ENCODE measurements at places on chromosomes 3 and 15.

DNA sequence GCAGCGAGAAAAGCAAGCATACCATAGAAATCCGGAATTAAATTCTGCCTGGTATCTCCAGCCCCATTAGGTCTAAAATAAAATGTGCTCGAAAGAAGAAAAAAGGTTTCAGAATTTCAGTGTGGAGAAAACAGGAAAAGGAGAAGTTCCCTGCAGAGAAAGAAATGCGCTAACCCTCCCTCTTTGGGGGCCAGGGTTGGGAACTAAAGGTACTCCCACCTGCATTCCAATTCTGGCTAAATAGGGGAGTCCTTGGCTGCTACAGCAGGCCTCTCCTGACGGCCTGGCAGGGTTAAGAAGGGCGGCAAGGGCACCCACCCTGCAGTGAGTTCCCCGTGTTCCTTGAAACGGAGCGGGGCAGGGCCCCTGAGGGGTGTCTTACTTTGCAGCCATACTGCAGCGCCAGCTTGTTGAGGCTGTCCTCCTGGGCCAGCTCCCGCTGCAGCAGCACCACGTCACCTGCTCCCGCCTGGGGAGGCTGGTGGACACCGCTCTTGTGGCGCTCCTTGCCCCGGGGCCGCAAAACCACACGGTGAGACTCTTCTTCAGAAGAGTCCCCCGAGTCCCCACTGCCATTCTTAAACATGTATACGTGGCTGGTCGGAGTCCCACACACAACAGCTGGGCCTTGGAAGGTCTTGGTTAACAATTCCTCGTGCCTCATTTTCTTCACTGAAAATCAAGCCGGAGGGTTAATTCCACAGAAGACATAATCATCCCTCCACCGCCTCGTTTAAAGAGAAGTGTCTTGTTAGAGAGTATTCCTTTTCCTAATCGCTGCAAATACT lies 1.7 kb downstream of the LYSMD4 start:
- DNase-seq = no peak

DNA sequence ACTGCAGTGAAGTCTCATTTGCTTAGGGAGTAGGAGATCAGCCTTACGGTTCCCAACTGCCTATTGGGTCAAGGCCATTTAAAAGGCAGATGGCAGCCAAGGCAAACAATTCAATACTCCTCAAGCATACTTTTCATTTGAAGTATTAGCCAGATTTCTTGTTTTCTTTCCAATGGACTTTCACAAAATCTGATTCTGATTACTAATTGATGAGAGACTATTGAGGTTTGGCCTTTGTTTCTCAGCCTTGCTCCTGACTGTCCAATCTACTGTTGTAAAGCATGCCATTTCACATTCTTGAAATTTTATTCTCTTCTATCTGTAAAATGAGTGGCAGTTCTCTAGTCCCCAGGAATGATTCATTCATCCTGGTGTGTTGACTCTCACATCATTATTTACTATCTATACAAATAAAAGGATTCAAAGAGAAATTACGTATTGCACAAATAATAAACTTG lies 166.2 kb upstream of the TGFBR2 start:
- no peak for DNase-seq

- no peak for DNase-seq
These were observed 1.2 kb upstream of the CAPN3 start for GRCh38 chr15:42358141-42358540.

GRCh38 chr3:197007953-197008352 lies 21.7 kb downstream of the MELTF start:
- DNase-seq = no peak

DNA sequence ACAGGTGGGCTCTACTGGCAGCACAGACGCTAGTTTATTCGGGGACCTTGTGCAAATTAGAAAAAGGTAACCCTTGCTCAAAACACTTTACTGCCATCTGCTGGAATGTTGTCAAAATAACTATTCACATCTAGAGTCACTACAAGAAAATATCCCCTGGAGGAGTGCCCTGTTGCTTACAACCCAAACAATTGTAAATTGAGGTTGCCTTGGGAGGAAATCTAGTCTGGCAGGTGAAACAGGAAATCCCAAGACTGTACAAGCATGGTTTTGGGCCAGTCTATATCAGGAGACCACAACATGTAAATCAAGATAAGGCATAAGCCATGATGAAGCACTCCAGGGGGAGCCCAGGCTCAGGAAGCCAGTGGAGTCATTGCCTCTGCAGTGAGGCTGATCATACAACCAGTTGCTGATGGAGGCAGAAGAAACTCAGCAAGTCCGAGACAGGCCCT lies 136.8 kb upstream of the ACP3 start:
- peak; percentile 6 for DNase-seq

DNA sequence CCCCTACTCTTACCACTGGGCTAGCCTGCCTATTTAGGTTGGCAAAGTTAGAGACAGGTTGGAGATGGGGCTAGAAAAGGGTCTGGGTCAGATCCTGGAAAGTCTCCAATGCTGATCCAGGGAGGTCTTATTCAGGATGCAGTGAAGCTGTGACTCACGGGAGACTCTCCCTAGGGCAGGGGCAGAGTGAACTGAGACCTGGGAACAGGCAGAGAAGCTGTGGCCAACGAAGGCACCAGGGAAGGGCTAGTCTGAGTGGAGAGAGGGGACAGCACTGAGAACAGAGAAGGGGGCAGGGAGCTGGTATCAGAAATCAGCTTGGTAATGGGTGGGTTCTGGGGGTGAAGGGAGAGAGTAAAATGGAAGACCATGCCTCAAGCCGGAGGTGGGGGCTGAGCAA lies 2.2 kb downstream of the LTF start:
- DNase-seq = no peak

DNA sequence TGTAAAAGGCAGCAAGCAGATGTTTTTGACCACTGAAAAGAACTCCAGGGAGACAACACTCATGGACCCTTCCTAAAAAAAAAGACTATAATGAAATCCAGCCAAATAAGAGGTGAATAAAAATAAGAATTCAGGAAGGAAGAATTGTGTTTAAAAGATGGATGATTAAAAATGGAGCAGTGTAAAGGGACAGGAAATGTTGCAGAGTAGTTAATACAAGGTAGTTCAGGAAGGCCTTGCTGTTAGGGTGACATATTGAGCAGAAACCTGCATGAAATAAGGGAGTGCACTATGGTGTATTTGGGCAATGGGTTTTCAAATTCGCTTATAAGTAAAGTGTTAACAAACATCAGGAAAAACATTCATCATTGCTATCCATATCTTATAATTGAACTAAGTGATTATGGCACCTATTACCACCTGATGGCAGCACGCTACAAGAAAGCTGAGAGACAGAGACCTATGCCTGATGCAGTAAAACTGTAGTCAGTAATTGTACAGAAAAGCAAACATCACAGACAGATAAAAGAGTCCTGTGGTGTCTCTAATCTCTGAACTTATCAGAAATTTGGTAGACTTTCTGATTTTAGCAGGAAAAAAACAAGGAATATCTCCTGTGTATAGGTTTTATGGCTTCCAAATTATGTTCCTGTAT lies 5.8 kb upstream of the DBR1 start:
- no peak for DNase-seq

- no peak for DNase-seq
These were observed 17.0 kb downstream of the THAP10 start for GRCh38 chr15:70875001-70875782.

DNA sequence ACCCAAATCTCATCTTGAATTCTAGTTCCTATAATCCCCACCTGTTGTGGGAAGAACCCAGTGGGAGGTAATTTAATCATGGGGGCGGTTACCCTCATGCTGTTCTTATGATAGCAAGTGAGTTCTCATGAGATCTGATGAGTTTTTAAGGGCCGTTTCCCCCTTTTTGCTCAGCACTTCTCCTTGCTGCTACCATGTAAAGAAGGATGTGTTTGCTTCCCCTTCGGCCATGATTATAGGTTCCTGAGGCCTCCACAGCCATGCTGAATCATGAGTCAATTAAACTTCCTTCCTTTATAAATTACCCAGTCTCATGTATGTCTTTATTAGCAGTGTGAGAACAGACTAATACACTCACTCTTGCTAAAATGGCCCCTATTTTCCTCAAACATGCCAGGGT lies 374.7 kb downstream of the TUSC7 start:
- no peak for DNase-seq

GRCh38 chr3:152040319-152040718 lies 166.9 kb downstream of the SUCNR1 start:
- DNase-seq = no peak

All from hindlimb muscle (tissue), 1 donor.